Stimulated activated naive CD8-positive, alpha-beta T cell treated with anti-CD3 and anti-CD28 coated beads, Interleukin-15, amount 100 ng/mL, for 72 hours (primary cell): ENCODE measurements at places on chromosomes 1 and 21.

- no peak for DNase-seq
These were observed 109.7 kb upstream of the ZBTB40 start for GRCh38 chr1:22341791-22342605.

DNA sequence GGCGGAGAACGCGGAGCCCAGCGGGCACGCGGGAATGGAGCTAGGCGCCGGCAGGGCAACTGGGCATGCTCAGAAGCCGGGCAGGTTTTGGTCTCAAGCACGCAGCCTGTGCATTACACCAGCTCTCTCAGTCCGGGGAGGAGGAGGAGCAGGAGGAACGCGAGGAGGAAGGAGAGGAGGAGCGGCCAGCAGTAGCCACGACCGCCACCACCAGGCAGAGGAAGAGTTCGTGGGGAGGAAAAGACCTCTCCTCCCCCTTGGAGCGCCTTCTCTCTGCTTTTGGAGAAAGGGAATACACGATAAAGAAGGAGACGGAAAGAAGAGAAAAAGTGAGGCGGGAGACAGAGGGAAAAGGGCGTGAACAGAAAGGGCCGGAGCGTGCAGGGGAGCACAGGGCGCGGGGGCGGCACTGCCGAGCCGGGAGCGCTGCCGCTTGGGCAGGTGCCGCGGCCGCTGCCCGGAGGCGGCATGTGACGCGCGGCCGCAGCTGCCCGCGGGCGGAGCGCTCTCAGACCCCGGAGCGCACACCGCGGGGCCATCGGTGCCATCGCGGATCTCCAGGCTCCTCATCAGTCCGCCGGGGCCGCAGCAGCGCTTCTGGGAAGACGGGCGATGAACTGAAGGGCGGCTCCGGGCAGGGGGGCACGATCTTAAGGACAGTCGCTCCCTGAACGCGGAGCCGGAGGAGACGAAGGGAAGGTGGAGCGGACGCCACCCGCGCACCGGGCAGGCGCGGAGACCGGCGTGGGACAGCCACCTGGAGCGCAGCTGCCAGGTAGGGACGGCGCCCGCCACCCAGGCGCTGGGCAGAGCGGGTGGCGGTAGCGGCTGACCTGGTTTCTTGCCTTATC lies at the start of gene CHRM3:
TSS of gene CHRM3 (plus strand) at position 116 of the 851 bp plus-strand sequence. CDS start 520,884 bp downstream, outside the sequence.
- peak; percentile 15 for DNase-seq

- DNase-seq = no peak
These were observed 10.2 kb upstream of the SUSD4 start for GRCh38 chr1:223374064-223374610.

DNA sequence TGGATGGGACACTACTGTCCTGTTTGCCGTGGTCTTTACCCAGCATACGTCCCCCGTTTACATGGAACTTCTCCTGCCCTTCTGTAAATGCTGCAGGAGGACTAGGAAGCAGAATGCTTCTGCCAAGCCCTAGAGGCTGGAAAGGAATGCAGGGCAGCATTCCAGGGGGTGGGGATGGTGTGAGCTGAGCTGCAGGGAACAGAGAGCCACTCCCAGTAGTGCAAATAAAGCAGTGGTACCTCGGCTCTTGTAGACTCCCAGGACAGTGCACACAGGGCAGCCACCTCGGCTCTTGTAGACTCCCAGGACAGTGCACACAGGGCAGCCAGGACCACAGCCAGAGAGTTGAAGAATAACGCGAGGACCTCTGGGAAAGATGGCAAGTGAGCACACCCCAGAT lies 35.4 kb downstream of the PTPRU start:
- DNase-seq = no peak

GRCh38 chr1:20115479-20115878 lies 3.9 kb downstream of the PLA2G2D start:
- no peak for DNase-seq

DNA sequence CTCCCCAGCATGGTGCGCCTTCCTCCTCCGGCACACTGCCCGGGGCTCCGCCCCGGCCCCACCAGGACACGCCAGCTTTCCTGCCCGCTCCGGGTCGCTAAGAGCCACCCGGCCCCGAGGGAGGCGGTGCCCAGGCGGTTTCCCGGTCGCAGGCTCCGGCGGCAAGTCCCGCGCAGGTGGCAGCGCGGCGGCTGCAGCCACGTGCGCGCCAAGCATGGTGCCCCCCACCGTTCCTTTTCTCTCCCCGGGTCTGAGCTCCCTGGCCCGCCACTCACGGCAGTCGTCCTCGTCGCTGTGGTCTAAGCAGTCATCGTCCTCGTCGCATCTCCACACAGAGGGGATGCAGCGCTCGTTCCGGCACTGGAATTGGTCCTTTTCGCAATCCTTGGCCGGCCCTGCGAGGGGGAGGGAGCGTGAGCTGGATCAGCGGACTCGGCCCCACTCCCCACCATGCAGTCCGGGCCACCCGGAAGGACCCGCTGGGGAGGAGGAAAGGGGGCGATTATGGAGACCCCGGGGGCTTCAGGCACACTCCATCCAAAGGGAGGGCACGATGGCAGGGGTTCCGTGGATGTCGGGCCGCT lies 1.2 kb downstream of the LRP8 start:
- DNase-seq = no peak

DNA sequence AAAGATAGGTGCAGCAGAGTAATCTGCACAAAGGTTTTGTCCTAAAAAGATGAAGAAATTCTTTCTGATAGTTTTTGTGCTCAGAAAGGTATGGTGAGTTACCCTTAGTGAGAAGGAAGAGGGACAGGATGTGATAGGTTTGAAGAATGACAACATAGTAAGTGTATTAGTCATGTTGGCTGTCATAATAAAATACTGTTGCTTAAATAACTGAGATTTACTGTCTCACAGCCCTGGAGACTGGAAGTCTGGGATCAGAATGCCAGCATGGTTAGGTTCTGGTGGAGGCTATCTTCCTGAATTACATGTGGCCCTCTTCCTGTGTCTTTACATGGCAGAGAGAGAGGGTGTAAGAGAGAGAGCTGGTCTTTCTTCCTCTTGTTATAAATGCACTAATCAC lies 965.2 kb downstream of the TTLL7 start:
- no peak for DNase-seq

DNA sequence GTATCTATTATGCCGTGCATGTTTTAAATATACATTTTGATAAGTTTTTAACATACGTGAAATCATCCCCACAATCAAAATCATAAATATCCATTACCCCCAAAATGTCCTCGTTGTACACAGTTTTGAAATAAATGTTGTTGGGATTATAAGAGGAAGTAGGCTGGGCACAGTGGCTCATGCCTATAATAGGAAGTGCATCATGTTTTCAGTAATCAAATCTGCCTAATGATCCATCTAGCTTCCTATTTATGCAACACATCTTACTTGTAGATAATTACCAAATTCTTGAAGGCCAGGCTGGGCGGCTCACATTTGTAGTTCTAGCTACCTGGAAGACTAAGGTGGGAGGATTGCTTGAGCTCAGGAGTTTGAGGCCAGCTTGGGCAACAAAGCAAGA lies 15.0 kb upstream of the IFNGR2 start:
- no peak for DNase-seq

- DNase-seq = no peak
These were observed 28.0 kb downstream of the MACO1 start for GRCh38 chr1:25458541-25459298.

DNA sequence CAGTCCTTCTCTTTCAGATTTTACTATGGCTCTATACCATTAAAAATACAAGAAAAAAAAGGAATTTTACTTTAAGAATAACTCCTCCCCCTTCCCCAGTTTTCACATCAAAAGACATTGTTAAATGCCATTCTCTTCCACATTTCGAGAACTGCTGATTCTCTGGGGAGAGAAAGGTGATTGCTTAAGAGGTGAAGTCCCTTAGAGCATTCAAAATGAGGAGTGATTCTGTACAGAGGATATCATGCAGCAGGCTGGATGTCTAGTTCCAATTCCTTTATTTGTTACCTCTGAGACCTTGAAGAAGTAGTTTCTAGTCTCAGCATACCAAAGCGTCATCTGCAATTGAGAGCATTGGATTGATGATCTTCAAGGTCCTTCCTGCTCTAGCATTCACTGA lies 46.9 kb downstream of the FMO3 start:
- no peak for DNase-seq

DNA sequence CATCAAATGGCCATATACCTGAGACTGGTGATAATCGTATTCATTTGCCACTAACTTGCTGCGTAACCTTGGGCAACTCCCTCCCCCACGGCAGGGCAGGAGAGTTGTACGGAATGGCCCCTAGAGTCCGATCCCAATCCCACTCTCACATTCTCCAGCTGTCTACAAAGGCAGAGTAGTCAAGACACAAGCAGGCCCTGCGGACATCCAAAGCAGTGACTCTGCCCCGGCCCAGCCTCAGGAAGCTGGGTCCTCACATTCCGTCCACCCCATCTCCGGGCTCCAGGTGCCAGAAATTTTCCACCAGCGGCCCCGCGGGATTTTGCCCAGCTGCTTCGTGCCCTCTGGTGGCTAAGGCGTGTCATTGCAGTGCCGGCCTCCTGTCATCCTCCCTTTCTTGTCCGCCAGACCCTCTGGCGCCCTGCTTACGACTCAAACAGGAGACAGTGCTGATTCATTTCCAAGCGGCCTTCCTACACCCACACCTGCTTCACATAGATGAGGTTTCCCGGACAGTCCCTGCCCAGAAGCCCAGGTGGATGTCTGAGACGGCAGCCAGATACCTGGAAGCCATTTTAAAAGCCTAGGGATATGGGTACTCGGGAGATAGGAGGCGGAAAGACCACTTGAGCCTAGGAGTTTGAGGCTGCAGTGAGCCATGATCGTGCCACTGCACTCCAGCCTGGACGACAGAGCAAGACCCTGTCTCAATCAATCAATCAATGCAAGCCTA lies 2.9 kb upstream of the S100A2 start:
- peak; percentile 84 for DNase-seq

DNA sequence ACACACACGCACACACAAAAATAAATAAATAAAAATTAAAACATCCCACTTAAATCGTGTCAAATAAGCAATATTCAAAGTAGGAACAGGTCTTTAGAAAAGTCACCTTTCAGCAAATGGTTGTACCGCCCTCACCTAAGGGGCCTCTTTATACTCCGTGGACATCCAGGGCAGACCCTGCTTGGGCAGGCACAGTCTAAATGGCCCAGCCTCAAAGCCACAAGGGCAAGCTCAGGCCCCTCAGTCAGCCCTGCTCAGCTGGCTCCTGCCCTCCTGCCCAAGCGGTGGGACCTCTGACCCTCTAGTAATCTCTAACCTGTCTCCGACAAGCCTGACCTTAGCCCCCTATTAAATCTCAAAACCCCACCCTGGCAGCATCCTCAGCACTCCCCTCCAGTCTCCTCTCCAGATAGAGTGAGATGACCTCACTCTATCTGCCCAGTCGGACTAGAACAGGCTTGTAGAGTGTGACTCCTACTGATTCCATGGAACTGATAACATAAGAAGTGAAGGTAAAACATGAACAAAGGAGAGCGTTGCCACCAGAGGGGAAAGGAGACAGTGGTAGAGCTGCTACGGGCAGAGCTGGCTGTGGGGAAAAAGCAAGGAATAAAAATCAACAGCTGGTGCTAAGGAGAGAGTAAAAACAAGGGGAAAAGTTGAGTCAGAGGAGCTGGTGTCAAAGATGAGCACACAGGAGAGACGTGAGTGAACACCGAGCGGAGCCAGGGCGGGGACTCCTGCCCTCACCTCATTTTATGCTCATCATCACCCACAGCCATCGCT lies 36.0 kb downstream of the SIPA1L2 start:
- DNase-seq = no peak

- no peak for DNase-seq
These were observed 373.7 kb downstream of the SRGAP2C start for GRCh38 chr1:121558514-121558913.

- no peak for DNase-seq
These were observed 55.6 kb upstream of the PPP2R5A start for GRCh38 chr1:212229654-212230053.

DNA sequence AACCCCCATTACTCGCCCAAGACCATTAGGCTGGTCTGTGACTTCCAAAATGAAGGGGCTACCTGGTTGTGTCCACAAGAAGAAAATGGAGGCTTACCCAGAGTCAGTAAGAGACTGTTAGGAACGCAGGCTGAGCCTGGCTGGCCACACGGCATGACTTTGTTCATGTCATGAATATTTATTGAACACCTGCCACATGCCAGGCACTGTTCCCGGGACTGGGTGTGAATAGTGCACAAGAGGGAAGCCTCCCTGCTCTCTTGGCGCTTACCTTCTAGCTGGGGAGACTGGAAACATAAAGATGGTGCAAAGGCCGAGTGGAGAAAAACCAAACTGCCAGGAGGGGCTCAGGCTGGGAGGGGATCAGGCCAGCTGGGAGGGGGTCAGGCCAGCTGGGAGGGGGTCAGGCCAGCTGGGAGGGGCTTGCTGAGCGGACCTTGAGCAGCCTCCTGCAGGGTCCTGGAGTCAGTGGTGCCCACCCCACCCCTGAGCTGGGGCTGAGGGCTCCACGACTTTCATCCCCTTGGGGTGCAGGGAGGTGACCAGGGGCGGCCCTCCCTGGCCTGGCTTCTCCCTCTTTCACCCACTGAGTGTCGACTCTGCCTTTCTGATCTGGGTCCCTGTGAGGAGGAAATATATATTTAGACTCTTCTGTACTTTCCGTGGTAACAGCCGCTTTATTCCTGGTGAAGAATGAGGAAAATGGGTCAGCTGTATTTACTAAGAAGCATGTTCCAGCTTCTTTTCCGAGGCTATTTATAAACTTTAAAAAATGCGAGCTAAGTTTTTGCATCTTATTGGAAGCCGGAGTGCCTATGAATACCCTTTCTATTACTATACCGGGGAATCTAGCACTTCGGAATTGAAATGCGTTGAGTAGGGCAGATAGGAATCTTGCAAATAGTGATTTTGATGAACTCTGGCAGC lies 139.0 kb downstream of the CAMTA1 start:
- no peak for DNase-seq

DNA sequence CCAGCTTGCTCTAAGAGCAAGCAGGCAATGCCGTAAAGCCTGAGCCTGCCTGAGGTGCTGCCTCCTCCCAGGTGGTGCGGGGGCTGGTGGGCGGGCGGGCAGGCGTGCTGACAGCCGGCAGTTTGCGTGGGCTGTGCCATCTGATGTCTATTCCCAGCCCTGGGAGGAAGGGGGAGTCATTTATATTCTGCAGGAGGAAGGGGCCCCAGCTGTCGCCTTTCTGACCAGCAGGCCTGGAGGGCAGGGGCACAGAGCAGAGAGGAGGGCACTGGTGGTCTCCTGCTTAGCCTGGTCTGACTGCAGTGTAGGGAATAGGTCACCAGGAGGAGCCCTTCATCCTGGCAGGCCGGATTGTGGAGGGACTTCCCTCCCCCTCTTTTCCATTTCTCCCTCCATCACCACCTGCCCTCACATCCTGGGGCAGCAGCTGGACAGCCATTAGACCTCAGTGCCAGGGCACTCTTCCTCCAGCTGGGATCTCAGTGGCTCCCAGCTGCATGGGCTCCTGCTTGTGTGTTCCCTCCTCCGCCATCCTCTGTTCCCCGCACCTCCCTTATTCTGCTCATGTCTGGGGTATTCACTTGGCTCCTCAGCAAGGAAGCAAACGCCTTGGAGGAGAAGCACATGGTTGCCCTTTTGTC lies 4.4 kb downstream of the CYB561D1 start:
- DNase-seq = no peak
